ENCODE measurements at places on chromosomes 2 and 18.
A peak's percentile ranks its signal among the peaks of the same experiment; 100 is the strongest.

GRCh38 chr2:180012523-180012922 lies 5.4 kb upstream of the CWC22 start:
- no peak for DNase-seq

- no peak for DNase-seq
Observed at GRCh38 chr2:3025261-3025660, 352.4 kb downstream of the EIPR1 start.

- DNase-seq = no peak
Observed at GRCh38 chr2:30691948-30692828, 115.1 kb downstream of the CAPN13 start.

DNA sequence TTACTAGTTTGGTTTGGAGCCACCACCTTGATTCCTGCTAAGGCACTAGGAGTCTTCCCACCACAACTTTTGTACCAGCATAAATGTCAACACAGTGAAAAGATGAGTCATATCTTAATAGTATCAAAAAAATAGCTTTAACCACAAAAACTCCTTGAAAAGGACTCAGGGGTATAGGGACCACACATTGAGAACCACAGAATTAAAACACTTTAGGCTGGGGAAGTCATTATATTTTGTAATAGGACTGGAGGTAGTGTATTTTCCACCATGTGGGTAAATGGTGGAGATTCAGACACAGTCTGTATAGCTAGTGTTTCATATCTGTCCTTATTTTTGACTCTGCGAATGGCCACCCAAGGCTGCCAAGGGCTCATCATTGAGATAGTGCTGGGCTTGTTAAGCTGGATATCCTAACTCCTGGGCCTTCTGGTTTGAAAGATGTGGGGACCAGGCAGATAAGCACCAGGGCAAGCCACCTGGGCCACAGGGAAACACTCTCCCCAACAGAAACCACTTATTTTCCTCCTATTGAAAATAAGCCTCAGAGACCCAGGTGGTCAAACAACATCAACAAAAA lies 19.1 kb upstream of the FHL2 start:
- no peak for DNase-seq

- no peak for DNase-seq
Observed at GRCh38 chr2:105803773-105804172, 59.1 kb downstream of the NCK2 start.

DNA sequence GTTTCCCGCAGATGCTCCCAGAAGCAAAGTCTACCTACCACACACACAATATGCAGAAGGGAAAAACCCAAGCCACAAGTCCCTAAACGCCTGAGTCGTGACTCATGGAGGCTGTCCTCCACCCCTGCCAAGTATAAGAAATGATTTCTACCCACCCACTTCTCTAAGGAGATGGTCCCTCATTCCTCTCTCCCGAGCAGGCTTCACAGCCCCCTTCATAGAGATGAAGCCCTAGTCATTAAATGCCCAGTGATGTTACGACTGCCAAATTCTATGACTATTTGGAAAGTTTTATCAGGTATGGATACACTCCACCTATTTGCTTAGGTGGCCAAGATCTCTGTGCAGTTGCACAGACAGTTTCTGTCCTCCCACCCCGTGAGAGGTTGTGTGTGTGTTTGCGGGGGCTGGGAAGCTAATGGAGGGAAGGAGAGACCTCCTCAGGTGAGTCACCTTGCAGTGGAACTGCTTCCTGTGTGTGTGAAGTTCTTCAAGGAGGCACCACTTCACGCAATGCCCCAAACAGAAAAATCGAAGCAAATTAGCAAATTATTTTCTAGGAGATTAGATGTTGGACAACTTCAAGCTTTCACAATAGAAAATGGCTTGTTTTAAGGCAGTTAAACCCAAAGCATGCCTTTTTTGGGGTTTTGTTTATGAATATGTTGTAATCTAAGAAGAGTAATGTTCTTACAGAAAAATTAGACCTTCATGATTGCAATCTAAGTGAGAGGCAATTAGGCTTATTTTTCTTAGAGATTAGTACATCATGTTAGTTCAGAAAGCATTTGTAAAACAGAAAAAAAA lies 175.2 kb downstream of the TGIF1 start:
- peak; percentile 30 for DNase-seq

- DNase-seq = no peak
Observed at GRCh38 chr2:237141571-237142051, 55.9 kb downstream of the COPS8 start.

DNA sequence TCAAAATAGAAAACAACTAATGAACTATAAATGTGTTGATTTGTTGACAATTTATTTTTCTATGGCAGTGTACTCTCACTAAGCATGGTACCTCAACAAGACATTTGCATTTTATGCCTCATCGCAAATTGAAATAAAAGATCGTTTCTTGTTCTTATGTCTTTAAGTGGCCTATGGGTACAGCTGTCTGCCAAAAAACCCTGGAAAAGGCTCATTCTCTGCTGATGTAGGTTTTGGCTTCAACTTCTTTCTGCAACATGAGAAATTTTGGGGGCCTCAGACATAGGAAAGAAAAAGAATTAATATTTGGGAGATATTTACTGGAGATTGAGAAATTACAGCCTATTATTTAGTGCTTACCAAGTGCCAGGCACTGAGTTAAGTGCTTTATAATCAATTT lies 205.1 kb upstream of the DPP10 start:
- no peak for DNase-seq

GRCh38 chr2:55786280-55786679 lies 92.6 kb upstream of the PNPT1 start:
- DNase-seq = no peak

DNA sequence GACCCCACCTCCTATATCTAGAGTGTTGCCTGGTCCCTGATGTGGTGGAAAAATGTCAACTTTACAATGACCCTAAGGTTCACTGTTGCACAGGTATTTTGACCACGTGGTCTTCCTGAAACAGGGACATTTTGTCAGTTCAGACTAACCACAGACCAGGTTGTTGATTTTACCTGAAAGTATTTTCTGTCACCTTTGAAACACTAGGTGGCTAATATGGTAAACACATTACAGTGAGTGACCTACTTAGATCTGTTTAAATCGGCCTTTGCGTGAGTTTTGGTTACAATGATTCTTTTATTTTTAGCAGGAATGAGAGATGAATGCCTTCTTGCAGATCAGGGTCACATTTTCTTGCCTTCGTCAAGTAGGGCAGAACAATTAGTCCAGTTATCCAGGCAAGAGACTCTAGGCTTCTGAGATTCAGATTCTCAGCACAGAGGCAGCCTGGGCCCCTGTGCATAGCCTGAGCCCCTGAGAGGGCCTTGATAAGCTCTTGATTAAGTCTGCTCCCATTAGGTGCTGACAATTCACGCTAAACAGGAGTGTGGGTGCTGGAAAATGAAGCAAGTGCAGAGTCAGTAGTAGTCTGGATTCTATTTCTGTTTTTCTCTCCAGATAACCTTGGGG lies 226.2 kb downstream of the KCNS3 start:
- no peak for DNase-seq

DNA sequence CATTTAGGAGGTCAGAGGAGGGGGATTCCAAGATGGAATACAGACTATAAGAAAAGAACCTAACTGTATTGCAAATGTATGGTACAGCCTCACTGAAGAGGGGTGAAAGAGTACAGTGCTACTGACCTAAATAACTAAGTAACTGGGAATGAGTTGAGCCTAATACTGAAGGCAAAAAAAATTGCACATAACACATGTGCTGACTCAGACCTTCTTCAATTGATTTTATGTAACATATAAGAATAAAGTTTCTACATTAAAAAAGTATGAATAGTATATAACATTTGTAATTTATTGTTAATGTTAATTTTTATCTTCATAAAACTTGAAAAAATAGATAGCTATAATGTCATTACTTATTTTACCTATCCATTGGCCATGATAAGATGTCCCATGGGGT lies 41.7 kb downstream of the MALT1 start:
- DNase-seq = no peak

GRCh38 chr2:6184532-6185292 lies 492.5 kb downstream of the SOX11 start:
- no peak for DNase-seq

DNA sequence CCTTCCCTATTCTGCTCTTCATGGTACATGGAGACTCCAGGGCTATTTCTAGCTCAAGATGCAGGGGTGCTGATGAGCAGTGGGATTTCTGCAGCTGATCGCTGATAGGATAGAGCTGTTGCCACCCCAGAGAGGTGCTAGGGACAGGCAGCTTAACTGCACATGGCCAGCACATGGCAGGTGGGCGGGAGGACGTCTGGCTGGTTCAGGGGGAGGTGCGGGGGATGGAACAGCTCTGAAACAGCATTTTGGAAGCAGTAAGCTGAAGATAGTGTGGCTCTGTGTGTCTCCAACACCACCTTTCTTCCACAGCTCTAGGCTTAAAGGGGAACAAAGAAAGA lies 151.9 kb upstream of the PELI1 start:
- no peak for DNase-seq

- DNase-seq = no peak
Observed at GRCh38 chr2:111173338-111173737, 52.6 kb downstream of the BCL2L11 start.

DNA sequence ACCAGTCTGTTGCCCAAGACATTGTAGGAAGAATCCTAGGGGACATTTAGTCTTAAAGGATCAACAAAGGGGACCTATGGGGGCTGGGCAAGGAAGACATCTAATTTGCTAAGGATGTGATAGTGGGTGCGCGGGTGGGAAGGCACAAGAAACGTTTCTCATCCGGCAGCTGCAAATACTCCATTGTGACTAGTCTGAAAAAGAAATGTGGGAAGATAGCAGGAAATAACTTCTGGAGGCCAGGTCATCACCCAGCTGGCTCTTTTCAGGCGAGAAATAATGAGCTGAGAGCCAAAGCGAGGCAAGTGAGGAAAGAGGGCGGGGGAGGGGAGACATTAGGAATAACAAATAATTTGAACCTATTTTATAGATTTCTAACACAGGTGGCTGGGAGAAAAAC lies 70.3 kb upstream of the NCK2 start:
- no peak for DNase-seq

GRCh38 chr2:110820128-110820527 lies 87.8 kb downstream of the ACOXL start:
- no peak for DNase-seq

DNA sequence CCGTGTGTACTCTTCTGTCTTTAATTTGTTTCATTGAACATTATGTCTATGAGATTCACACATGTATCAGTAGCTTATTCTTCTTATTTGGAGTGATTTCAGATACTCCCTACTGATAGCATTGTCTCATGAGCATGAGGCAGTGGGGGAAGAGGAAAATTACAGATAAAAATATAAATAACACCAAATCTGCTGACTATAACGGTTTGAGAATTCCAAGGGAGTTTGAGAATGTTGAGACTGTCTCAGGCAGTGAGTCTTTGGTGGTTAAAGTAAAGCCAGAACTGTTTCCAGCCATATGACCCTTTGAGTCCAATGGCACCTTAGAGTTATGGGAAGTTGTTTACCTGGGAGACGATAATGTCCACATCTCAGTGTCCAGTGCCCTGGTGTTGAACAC lies 72.5 kb upstream of the KCNE4 start:
- DNase-seq = no peak

DNA sequence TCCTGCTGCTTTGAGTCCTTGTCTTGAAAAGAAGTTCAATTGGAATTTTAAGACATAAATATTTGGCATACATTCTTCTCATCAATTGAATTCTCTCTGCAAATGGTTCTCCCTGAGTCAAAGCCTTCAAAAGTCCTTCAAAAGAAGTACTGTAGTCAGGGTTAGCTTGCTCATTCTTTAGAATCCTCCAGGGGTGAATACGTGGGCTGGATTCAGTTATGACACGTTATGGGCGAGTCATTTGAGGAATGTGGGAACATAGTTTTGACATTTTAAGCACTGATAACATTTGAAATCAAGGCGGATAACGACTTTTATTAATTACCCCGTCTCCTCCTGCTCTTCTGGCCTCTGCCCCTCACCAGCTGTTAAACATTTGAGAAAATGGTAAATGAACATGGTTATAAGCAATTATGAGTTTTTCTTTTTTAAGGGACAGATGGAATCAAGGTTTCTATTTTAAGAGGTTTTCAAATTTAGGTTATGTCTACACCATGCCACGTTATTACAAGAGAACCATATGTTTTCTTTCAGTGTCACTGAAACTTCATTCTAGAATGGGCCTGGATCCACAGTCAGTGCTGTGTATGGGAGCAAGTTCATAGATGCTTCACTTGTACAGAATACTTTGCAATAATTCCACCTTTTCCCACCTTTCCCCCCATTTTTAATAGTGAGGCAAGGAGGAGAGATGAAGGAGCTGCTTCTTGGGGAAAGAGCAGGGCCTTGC lies 273.1 kb downstream of the TSN start:
- no peak for DNase-seq

DNA sequence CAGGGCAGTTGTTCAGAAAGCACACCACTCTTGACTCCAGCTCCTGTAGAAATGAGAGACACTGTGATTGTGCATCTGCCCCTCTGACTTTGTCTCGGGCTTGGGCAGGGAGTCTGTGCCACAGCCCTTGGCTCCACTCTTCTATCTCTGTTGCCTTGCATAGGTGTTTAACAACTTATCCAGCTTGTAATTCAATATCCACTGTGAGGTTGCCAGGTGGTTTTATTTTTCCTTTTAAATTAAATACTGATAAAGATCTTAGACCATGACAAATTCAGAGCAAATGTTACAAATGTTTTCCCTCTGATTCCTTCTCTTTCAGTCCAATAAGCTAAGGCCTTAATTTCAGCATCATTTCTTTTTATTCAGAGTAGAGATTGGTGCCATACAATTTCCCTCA lies 421.7 kb downstream of the STK39 start:
- no peak for DNase-seq

DNA sequence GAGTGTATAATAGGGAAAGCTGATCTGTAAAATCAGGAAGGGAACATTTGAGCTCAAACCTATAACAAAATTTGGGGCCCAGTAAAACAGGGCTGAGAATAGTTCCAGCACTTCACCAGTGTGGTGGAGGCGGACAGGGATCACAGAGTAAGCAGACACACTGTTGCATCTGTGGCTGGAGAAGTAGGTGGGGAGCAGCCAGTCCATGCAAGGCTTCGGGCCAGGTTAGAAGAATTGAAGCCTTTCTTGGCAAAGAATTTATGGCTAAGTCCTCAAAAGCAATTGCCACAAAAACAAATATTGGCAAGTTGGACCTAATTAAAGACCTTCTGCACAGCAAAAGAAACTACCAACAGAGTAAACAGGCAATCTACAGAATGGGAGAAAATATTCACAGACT lies 93.8 kb upstream of the ZBTB14 start:
- DNase-seq = no peak

GRCh38 chr2:202933139-202933510 lies 21.1 kb downstream of the CARF start:
- no peak for DNase-seq

DNA sequence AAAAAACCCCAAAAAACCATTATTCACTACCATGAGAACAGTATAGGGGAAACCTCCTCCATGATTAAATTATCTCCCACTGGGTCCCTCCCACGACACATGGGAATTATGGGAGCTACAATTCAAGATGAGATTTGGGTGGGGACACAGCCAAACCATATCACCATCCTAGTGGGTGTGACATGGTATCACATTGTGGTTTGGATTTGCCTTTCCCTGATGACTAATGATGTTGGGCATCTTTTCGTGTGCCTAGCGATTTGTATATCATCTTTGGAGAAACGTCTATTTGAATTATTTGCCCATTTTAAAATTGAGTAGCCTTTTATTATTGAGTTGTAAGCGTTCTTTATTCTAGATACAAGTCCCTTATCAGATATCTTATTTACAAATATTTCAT lies 8.7 kb upstream of the ASAP2 start:
- no peak for DNase-seq

- no peak for DNase-seq
Observed at GRCh38 chr2:205198140-205198525, 484.2 kb upstream of the NRP2 start.

Data from CD4-positive, alpha-beta T cell treated with Interferon gamma for 1 hour (primary cell).